Mesothelial cell of epicardium (in vitro differentiated cells): ENCODE measurements at places on chromosomes 1 and 21. TPM values are rescaled to one million over a fixed set of nuclear protein-coding genes. Genes with fewer than 3 reads are reported as not detected.

Gene RYR2
- 5.1 to 13.0 TPM (median 6.1 TPM) in 3 replicates for total RNA-seq

DNA sequence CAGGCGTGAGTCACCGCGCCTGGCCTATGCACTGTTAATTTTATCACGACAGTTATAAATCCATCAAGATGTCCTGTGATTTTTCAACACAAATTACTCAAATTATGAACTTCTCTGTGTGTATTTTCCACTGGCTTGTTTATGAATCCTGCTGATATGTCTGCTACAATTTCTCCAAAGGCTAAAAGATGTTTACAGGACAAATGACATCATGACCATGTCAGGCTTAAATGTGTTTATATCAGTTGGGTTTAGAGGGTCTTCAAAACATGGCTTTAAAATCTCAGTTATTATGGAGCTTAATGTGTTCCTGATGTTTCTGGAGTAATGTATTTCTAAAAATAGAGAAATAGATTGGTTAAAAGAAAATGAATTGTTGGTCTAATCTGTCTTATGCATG lies 44.0 kb upstream of the ERG start:
- DNase-seq = no peak

Gene CELA2B
- total RNA-seq = not detected in 3 replicates

Gene MROH7
- 4.0 to 4.3 TPM (median 4.2 TPM) in 3 replicates for total RNA-seq

DNA sequence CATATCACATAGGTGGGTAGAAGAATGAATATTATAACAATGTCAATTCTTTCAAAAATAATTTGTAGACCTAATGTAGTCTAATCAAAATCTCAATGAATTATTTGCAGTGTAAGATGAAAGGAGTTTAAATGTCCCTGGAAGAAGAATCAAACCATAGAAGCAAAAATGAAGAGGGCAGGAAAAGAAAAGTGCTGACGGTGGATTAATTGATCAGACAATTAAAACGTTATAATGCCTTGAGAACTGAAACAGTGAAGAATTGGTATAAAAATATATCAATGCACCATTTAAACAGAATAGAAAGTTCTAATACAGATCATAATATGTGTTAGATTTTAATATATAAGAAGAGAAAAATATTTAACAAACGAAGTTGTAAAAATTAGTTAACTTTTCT lies 109.8 kb downstream of the TYW3 start:
- no peak for DNase-seq

Gene MEAF6
- 58.2 to 58.7 TPM (median 58.4 TPM) in 3 replicates for total RNA-seq

DNA sequence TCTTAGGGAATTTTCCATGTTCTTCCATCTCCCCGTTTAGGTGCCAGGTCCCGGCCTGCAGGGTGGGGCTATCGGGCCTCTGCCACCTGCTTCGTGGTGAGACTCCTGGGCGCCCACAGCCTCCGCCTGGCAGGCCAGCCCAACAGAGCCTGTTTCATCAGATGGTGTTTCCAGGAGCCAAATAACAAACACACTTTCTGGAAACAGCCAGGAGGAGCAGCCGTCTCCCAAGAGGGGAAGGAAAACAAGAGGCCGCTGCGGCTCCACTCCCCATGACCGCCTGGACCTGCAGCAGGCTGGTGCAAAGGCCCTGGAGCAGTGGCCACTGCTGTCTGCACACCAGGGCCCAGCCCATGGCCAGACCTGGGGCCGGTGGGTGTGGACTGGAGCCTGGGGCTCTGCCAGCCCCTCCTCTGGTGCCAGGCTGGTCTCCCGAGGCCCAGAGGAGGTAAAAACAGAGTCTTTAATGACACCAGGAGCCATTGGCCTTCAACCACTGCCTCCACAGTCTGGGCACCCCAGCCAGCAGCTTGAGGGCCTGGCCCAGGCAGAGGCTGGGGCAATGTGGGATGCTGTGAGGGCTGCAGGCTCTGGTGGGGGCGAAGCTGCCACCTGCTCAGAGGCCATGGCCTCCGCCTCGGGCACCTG lies 55.0 kb downstream of the SLX9 start:
- DNase-seq = no peak
